Thymus (tissue), 14 donors: ENCODE measurements at places on chromosomes 1 and 21. TPM values are rescaled to one million over a fixed set of nuclear protein-coding genes. Genes with fewer than 3 reads are reported as not detected.

DNA sequence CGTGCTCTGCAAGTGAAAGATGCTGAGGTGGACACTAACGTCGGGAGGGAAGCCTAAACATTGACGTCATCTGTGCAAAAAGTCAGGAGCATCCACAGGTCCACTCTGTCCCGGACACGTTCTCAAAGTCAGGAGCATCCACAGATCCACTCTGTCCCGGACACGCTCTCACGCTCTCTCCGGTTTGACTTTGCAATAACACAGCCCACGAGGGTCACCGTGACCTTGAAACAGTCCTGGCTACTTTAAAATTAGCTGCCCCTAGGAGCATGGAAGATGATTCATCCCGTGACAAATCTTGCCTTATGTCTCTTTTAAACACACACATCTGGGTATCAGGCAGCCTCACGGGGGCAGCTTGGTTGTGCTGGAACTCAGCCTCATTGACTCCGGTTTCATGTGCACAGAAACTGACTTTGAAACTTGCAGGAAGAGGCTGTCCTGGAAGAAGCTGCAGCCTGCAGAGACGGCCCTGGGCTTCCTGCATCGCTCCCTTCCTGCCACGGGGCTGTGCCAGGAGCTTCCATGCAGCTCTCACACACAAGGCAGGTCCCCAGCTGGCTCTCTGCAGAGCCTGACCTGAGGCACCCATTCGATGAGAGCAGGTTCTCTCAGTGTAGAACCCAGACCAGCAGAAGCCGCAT lies 18.1 kb upstream of the COL18A1 start:
- DNase-seq, result no peak

DNA sequence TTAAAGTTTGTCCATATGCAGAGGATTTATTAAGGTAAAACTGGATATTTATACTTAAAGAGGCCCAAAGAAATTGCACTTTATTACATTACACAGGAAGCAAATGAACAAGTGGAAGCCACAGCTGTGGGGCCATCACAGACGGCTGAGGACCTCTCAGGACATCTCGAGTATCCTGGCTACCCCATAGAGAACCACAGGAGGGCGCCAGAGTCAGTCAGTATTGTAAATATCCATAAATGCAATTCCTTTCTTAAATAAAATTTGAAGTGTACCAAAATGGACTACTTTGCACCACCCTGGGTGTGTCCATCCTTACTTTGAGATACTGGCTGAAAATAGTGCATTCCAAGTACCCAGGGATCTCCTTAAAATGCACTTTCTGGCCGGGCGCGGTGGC lies 257.2 kb downstream of the MRPL39 start:
- no peak for DNase-seq

DNA sequence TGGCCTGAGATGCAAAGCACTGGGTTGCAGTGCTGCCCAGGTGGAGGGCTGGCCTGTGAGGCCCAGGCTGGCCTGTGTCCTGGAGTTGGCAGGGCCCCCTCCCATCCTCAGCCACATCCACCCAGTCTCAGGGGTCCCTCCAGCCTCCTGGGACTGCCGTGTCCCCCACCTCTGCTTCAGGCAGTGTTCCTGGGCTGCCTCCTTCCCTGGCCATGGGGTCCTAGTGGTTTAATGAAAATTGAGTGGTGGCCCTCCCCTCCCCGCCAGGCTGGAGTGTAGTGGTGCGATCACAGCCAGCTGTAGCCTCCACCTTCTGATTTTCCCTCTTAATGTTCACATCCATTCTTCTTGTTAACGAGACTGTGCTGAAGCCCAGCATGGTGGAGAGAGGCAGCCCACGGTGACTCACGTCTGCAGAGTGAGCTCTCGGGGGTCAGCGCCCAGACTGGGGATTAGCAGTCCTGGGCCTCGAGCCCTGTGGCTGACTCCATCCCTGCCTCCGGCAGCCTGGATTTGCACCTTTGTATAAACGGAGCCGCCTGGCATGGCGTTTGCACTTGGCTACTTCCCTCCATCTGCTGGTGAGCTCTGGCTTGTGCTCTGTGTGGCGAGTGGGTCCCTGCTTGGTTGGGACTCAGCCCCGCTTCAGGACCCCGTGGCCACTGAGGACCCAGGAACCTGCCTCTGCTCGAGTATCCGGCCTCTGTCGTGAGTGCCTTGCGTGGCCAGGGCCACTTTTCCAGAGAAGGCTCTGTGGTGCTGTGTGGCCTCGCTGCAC lies 6.9 kb downstream of the MIB2 start:
- no peak for DNase-seq

GRCh38 chr1:221989741-221990140 lies 247.9 kb upstream of the DUSP10 start:
- DNase-seq, result no peak

DNA sequence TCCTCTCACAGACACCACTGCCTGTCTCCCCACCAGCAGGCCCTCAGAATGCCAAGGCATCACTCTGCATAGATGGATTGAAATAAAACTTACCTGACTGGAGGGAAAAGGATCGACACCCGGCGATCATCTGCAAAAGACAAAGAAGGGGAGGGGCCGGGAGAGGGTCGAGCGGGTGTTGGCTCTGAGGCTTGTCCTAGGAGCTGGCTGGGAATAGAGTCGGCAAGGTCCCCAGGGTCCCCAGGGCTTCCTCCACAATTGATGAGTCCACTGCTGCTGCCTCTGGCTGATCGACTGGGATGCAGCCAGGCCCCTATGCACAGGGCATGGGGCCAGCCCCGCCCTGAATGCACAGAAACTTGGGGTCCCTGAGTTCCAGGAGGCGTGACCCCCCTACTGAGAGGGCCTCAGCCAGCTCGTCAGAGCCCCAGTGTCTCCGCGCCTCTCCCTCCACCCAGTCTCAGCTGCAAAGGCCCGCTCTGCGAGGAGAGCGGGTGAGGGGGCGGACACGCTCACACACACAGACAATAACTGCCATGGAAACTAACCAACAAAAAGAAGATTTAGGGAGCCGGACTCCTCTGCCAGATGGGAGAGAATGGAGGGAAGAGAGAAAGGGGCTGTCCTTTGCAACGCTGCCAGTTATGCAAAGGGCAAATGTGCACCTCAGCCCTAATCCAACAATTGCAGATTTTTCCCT lies at the start of gene KLHDC8A:
Gene KLHDC8A (minus strand): TSS at position 483 of the 700 bp plus-strand sequence. CDS start 13,318 bp downstream, outside the sequence.
- DNase-seq, result no peak

DNA sequence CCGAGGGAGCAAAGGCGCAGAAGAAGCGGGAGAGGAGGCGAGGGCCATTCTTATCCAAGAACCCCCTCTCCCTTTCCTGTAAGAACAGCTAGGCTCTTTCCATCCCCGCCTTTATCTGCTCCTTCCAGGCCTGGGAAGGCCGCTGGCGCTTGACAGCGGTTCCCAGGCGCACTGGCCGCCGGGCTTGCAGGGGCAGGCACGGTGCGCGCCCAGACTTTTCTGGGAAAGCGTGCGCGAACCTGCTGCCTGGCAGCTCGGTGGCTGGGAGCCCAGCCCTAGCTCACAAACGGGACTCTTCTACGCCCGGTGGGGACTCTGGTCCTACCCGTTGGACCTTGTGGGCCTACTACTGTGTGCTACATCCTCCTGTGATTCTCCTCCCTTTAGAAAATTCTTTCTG lies 8.8 kb upstream of the IFNLR1 start:
- no peak for DNase-seq

- DNase-seq, result no peak
Measured at GRCh38 chr1:86472767-86473166, 4.0 kb downstream of the CLCA1 start.

Gene PGLYRP4
- total RNA-seq, result 1.3 TPM

Gene CHIA
- 0.05 TPM for total RNA-seq

Gene SAMD11
- total RNA-seq, result 0.38 TPM

Gene SSX2IP
- total RNA-seq, result 23.7 TPM

Gene ZNHIT6
- 10.0 TPM for total RNA-seq

Gene F13B
- under 0.01 TPM for total RNA-seq

Gene BRWD1
- total RNA-seq, result 35.1 TPM
